ENCODE measurements at places on chromosomes 4 and X.

DNA sequence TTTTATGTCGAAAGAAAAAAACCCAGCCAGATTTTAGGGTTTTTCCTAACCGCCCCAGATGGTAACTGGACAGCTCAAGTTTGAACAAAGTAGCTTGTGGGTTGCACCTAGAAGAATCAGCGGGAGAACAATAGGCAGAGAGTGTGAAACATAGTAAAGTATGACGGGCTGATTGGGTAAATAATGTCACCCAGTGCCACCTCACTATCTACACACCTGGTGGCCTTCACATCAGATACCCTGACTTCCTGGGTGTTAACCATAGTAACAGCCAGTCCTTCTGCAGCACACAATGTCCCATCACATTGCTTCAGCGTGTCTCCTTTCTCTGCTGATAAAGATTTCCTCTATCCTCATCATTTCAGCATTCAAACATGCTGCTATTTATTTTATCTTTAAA is 159.1 kb upstream of the HS3ST1 start:
- DNase-seq = no peak

DNA sequence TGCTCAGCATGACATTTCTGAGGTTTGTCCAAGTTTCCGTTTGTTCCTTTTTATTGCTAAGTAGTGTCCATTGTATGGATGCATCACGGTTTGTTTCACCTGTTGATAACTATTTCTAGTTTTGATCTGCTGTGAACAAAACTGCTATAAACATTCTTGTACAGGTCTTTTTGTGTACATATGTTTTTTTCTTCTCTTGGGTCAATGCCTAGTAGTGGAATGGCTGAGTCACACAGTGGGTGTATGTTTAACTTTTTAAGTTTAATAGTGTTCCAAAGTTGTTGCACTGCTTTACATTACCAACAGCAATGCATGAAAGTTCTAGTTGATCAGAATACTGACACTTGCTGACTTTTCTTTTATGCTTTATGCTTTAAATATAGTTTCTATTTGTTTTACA is 76.7 kb downstream of the MAOB start:
- DNase-seq = no peak

DNA sequence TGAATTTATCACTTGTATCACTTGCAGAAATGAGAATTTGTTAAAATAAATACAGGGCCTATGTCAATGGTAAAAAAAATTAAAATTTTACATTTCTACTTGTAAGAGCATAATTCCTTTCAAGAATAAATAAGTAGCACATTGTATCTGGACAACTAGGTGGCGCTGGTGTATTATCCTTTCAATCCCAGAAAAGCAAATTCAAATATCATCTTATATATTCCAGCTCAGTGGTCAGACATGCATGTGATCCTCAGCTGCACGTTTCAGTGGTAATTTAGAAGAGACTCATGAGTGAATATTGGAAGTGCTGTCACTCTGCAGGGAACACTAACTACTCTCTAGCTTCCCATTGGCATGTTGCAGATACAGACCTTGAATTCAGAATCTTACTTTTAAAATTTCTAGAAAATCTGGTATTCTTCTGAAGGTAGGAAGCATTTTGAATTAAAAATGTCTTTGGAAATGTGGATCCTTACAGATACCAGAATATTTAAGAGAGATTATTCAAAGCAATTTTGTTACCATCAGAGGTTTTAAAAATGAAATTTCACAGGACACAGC is 1414.7 kb upstream of the TENM3 start:
- DNase-seq = no peak

DNA sequence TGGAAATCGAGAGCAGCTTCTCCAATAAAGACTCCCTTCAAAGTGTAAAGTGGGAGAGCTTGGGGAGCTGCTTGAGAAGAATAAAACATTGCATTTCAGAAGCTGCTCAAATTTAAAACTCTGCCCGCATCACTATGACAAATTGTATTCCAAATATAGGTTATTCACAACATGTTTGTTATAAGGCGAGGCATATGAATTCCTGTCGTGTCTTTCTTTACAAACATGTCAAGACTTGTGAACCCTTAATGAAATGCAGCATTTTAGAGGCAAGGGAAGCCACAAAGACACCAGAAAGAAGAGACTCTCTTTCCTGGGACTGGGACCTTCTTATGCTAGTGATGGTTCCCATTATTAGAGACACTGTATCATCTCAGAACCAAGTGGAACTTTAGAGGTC is 311.2 kb downstream of the DHX15 start:
- DNase-seq = no peak

DNA sequence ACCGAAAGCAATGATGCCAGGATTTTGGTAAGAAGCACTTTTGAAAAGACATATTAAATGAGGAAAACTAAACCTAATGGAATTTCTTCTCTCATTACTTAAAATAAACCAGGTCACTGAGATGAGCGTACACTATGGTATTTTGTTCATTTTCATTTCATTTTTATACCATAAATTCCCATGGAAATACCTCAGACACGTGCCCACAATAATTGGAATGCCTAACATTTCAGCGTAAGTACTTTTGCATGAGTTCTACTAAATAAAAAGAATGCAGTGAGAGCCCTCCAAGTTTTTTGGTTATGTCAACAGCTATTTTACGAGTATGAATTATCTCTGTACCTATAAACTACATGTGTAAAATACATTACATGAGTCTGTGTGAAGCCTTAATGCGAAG is 3.2 kb downstream of the CAMK2D start:
- DNase-seq = no peak

GRCh38 chrX:54807524-54808108 is at the start of gene MAGED2:
Gene MAGED2, plus strand, starts transcription at chrX:54807745. Its CDS starts 1,587 bp downstream, at chrX:54809332.
- no peak for DNase-seq

- DNase-seq = no peak
Measured at GRCh38 chr4:141668200-141668910, 32.0 kb downstream of the IL15 start.

DNA sequence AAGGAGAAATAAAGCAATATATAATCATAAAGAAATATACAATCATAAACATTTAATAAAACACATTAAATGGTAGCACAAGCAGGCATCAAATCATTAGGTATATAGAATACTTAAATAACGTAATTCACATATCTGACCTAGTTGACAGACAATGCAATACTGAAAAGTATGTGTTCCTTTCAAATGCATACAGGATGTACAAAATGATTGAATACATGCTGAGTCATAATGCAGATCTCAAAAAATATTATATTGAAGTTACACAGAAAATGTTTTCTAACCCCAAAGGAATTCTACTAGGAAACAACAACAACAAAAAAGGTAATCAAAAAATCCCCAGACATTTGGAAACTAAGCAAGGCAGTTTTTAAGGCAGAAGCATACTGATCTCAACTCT is 1072.0 kb upstream of the INTU start:
- no peak for DNase-seq

- DNase-seq = no peak
Measured at GRCh38 chrX:13119386-13119785, 75.0 kb upstream of the FAM9C start.

DNA sequence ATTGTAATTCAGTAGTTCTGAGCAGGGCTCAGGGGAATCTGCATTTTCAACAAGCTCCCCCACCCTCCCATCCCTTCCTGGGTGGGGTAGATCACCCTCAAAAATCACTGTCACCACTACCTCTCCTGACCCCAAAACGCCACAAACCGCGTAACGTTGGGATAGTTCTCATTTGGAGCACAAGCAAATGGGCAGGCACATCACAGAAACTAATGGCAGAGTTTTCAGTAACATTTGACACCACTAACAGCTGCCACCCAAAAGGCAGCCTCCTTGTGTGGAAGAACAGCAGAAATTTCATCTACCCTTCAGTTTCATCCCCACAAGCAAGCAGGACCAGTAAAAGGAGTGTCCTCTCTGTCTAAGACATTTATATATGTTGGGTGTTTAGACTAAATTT is 132.7 kb downstream of the PALLD start:
- DNase-seq = no peak

DNA sequence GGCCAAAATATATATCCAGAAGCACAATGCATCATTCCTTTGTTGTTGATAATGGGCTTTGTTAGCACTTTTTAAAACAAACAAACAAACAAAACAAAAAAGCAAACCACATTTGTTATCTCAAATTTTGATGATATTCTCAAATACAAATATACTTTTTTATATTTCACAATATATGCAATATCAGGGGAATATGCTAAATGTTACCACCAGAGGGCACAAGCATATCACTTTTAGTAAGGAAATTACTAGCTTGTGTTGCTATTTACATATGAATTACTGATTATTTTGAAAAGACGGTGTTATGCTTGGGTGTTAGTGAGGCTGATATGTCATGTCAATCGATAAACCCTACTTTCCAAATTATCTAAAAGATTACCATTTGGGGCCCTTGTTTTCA is 29.1 kb downstream of the RIPPLY1 start:
- no peak for DNase-seq

DNA sequence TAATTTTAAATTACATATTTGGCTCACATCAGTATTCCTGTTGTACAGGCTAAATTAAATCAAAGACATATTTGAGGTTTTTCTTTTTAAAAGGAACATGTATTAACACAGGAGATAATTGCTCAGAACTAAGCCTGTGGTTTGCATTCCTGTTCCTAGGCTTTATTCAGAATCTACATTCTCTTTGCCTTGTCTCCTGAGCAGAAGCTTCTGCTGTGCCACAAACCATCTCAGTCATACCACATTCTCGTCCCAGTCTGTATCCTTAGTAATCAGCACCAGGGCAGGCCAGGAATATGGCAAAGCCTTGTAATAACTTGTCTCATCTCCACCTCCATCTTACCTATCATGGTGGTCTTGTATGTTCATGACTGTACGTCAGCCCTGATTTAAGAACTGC is 162.8 kb downstream of the ARHGAP24 start:
- DNase-seq = no peak

GRCh38 chr4:158999849-159000248 is 103.0 kb upstream of the RAPGEF2 start:
- DNase-seq = no peak

DNA sequence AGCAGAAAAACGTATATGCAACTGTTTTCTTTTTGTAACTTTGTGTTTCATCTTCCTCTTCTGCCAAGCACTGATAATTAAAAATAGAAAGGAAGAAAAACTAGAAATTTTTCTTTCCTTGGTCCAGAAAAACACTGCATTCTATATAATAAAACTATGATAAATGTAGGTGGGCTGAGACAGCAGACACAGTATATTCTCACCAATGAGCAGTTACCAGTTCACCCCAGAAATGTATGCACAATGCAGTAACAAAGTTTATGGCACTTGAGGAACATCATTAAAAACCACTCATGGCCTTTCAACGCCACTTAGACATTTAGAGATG is 79.4 kb downstream of the FAT1 start:
- no peak for DNase-seq

DNA sequence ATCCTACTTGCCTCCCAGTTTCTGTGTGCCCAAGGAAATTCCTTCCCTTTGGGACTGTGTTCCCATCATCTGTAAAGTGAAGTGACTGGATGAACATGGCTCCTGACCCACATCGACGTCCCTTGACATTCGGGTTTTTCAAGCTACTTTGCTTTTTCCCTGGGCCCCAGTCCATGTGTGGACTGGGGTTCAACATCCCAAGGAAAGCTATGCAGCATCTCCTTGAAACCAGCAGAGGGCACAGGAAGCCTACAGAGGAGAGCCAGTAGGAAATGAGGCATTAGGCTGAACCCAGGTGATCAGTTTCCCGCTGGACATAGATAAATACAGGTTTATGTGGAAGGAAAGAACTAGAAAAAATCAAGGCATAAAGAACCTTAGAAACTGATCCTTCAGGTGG is 145.1 kb upstream of the ARHGEF9 start:
- no peak for DNase-seq
